ENCODE measurements at places on chromosomes 13 and 19.

DNA sequence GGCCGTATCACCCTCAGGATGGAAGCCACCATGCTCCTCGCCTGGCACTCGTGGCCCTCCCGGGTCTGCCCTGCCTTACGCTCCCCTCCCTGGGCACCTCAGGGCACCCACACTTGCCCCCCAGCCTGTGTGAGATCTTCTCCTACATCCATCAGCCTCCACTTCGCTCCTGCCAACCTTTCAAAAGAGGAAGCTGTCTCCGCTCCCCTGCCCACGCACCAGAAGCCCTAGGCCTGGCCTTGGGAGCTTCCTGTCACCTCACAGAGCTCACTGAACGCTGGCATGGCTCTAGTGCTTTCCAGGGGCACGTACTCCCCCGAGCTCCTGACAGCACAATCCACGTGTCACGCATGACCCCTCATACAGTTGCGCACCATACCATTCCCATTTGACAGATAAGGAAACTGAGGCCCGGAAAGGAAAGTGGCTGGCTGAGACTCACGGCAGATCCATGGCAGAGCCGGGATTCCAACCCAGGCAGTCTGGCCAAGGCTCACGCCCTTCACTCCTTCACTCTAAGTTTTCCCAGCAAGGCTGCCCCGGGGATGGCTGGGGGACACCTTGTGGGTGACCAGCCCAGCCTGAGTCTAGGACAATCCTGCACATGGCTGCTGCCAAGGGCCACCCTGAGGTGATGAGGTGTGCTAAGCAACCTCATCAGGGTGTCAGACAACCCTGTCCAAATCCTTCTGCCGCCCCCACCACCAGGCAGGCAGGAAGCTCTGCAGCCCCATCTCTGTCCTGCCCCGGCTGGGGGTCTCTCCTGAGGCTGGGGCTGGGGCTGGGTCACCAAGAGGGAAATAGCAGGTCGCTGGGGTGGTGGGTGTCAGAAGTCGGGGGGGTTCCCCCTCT is 19.3 kb downstream of the PPP1R12C start:
- no peak for DNase-seq

DNA sequence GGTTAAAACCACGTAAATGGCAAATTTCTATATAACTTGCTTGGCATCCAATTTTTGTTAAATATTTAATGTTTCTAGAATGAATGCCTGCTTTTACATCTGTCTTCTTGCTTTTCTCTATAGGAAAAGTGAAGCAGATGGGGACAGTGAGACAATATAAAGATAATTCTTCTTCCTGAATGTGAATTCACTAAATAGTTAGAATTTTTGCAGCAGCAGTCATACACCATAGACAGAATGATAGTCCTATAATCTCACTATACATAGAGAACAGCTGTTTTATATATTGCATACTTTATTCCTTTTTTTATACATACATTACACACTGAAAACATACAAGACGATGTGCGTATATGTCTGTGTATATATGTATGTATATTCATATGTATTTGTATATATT is 1127.3 kb downstream of the PCDH9 start:
- DNase-seq: no peak

DNA sequence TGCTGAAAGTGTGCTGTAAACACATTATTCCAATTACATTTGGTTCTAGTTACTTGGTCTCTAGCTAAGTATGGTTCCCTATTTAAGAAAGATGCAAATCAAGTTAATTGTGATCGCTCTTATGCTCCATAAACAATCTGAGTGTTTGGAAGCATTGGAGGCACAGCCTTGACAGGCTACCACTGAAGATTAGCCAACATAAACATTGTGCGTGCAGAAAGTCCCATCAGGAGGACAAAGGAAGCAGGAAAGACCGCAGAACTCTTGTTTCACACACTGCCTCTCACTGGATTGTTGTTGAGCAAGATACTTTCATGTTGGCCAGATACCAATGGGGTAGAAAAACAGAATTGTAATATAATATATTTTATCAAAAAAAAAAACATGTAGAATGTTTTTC is 814.4 kb downstream of the EFNB2 start:
- DNase-seq: no peak

GRCh38 chr19:12636631-12637030 is 25.9 kb downstream of the ZNF791 start:
- DNase-seq: no peak

GRCh38 chr13:71090990-71091389 is 776.0 kb downstream of the DACH1 start:
- DNase-seq: no peak

Measured in stimulated activated CD8-positive, alpha-beta memory T cell treated with anti-CD3 and anti-CD28 coated beads, Interleukin-4, amount 100 ng/mL, for 4 hours (primary cell).